ENCODE measurements at places on chromosomes 5 and 9. TPM values are rescaled to one million over a fixed set of nuclear protein-coding genes. Genes with fewer than 3 reads are reported as not detected.

Gene C5orf58
- total RNA-seq = not detected

- H3K4me3 ChIP-seq = no peak overlapping the region
- no peaks in the 10 kb centered on the region for H3K36me3 ChIP-seq
These were observed 64.3 kb upstream of the RUFY1 start for GRCh38 chr5:179485845-179486575.

Gene ZNG1A
- 27.3 TPM for total RNA-seq

GRCh38 chr9:83355729-83356151 is 182.5 kb downstream of the FRMD3 start:
- no peaks in the 10 kb centered on the region for H3K27me3 ChIP-seq
- H3K4me1 ChIP-seq = no peaks in the 10 kb centered on the region
- H3K4me3 ChIP-seq = no peak overlapping the region

Gene HNRNPAB
- total RNA-seq = 66.3 TPM

- no peak overlapping the region for H3K4me3 ChIP-seq
- no peaks in the 10 kb centered on the region for H3K36me3 ChIP-seq
- no peak for DNase-seq
- no peaks in the 10 kb centered on the region for H3K27me3 ChIP-seq
These were observed 20.5 kb downstream of the MAST4 start for GRCh38 chr5:66616520-66617225.

- no peaks in the 10 kb centered on the region for H3K27me3 ChIP-seq
- H3K27ac ChIP-seq = no peak overlapping the region
- H3K36me3 ChIP-seq = no peaks in the 10 kb centered on the region
- no peaks in the 10 kb centered on the region for H3K4me1 ChIP-seq
These were observed 405.1 kb upstream of the KLF4 start for GRCh38 chr9:107894572-107895261.

All from thoracic aorta (tissue), 2 donors.